ENCODE measurements at places on chromosomes 1 and 21. TPM values are rescaled to one million over a fixed set of nuclear protein-coding genes. Genes with fewer than 3 reads are reported as not detected.

Gene SLC2A5
- 7.5 TPM for total RNA-seq

Gene PLA2G5
- total RNA-seq: not detected

Gene TNFRSF1B
- total RNA-seq: 25.0 TPM

Gene RAD54L
- total RNA-seq: 6.7 TPM
